Femur (tissue), 1 donor: ENCODE measurements at places on chromosomes 2 and 18.

GRCh38 chr2:236550701-236551465 is 18.7 kb upstream of the ACKR3 start:
- no peak for DNase-seq

- DNase-seq = no peak
Measured at GRCh38 chr18:2635586-2635985, 19.9 kb upstream of the SMCHD1 start.

GRCh38 chr18:68564961-68565360 is 149.9 kb downstream of the TMX3 start:
- DNase-seq = no peak

- DNase-seq = no peak
Measured at GRCh38 chr2:232877940-232878511, 8.0 kb downstream of the SNORC start.

- DNase-seq = peak; percentile 71
Measured at GRCh38 chr2:75570948-75571729, 10.4 kb upstream of the EVA1A start.

DNA sequence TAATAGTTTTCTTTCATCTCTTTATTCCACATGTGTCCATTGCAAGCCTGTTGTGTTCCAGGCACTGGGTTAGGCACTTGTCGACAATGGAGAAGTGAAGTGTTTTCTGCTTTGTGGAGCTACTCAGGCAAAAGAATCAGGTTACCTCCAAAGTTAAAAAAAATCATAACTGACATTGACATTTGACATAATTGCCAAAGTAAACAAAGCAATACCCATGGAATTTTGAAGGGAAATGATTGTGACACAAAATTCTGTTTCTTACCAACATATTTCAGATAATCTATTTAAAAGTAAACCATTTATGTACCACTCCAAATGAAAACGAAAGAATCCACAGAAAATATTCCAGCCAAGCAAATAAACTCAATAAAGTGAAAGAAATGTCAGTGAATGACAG is 6.4 kb upstream of the TGFA start:
- no peak for DNase-seq

GRCh38 chr18:59123588-59124369 is 15.9 kb upstream of the SEC11C start:
- DNase-seq = no peak

GRCh38 chr2:128552806-128553551 is 234.3 kb upstream of the HS6ST1 start:
- DNase-seq = no peak

DNA sequence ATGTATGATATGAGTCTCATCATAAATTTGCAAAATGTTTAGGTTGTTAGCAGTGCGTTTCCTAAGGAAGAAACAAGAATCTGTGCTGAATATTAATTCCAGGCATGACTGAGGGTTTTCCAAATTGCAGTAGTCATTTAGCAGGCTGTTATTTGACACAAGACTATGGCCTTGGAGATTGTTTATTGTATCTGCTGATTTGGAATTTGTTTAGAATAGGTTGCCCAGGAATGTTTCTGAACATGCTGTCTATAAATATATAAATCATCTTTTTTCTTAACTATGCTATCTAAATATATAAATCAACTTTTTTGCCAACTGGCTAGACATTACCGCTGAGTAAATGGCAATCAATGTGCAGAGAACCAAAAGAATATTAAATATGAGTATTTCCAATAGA is 90.9 kb downstream of the DOK6 start:
- no peak for DNase-seq

DNA sequence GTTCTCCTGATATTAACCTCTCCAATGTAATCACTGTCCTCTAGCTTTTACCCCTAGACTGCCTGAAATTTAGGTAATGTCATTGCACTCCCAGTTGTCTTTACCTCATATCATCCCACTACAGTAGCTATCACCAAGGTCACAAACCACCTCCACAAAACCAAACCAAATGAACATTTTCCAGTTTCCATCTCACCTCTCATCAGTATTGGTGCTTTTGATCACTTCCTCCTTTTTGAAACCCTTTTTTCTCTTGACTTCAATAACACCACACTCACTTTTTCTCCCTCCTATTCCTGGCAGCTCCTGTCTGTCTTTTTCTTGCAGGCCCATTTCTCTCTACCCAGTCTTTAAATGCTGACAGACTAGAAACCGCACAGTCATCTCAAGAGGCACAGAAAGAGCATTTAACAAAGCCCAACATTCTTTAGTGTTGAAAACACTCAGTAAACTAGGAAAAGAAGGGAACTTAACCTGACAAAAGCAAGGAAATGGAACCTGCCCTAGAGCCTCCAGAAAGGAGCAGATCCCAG is 95.9 kb upstream of the SIX2 start:
- no peak for DNase-seq

- peak; percentile 80 for DNase-seq
Measured at GRCh38 chr2:207227062-207227748, 61.5 kb upstream of the KLF7 start.

DNA sequence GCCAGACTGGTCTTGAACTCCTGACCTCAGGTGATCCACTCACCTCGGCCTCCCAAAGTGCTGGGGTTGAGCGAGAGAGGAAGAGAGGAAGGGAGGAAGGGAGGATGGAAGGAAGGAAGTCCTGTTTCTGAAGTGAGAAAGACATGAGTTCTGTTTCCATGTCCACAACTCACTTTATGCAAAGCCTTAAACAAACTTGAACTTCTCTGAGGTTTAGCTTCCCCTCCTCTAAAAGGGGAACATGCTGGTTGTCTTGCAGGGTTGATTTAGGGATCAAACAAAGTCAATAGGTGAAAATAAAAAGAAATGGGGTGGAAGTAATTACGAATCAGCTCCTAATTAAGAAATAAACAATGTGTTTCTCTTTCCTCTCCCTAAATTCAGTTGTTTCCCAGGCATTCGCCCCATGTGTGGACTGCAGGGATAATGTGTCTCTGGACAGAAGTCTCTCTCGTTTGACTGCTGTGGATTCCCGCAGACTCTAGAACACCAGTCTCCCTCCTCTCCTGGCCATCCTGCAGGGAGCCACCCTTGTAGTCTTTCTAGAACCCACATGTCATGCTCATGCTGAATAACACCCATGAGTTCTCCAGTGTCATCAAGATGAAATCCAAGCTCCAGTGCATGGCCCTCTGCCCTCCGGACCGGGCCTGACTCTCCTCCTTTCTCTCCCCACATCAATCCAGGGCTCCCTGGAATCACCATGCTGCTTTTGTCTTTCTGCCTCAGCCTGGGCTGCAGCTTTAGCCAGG is 229.3 kb upstream of the TRIB2 start:
- no peak for DNase-seq

- DNase-seq = no peak
Measured at GRCh38 chr2:184835398-184835715, 237.0 kb downstream of the ZNF804A start.

- DNase-seq = no peak
Measured at GRCh38 chr2:134122610-134123009, 131.3 kb upstream of the MGAT5 start.

- no peak for DNase-seq
Measured at GRCh38 chr2:144012304-144012703, 507.6 kb downstream of the ZEB2 start.

DNA sequence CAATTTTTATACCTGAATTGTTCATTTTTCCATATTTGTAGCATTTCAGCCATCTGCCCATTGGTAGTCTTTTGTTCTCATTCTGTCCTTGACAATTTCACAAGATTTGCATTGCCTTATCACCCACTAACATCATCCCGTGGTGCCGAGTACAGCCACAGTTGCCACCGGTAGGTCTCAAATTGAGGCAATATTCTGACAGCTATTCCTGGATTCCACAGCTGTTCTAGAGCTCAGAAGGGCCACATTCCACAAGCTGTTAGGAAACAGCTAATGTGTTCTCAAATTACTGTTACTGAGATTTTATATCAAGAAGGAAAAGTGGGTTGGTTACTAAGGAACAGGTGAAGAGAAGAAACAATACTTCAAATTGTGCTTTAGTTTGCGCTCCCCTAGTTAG is 178.8 kb downstream of the RPRM start:
- DNase-seq = no peak

DNA sequence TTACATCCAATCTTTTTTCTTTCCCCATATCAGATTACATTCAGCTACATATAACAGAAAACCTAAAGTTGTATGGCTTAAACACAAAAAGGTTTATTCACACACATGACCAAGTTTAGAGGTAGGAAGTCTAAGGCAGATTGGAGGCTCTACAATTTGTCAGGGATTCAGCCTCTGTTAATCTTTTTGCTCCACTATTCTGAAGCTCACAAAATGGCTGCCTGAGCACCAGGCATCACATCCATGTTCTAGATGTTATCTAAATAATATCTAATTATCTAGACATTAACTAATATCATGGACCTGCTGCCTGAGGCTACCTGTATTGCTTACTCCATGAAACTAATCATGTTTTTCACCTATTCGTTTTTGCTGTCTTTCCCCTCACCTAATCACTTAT is 23.7 kb upstream of the DSC2 start:
- DNase-seq = no peak

DNA sequence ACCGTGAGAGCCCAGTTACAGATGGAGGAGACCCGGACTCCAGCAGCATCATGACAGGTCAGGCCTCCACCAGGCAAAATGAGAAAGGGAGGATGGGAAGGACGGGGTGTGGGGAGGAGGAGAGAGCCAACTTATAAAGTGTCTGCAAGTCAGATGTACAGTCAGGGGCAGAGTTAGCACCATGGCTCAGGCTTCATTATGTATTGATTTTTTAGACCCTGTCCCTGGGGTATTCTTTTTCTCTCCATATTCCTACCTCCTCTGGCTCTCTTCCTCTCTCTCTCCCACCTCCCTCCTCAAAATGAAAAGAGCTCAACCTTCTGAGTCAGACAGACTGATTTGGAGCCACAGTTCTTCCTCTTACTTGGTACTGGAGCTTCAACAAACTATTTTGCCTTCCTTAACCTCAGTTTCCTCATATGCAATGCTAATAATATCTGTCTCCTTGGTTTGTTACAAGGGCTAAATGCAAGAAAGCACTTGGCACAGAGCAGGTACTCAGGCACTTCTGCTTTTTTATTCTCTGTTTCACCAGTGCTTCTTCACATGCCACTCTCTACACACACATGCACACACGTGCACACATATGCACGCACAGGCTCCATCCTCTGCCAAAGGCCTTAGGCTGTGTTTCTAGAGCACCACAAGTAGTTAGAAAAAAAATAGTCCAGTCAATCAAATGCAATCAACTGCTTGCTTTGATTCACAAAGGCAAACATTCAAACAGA is 92.3 kb upstream of the PKDCC start:
- DNase-seq = no peak

- no peak for DNase-seq
Measured at GRCh38 chr2:70714141-70714905, 53.7 kb downstream of the ADD2 start.

- no peak for DNase-seq
Measured at GRCh38 chr2:216416571-216417307, 4.5 kb downstream of the SMARCAL1 start.

DNA sequence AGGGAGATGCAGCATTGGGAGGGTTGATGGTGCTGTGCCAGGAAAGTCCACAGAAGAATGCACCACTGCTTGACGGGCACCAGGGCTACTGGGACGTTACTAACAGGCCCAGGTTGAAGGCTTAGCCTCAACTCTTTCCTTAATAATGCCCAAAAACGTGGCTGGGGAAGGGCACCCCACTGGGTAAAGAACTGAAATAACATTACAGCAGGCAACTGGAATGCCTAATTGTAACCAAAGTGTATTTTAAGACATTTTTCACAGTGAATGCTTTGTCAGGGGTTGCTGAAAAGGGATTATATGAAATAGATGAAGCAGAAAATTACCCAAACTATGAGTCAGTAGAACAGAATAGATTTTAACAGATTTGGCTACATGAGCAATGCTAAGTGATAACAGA is 191.3 kb downstream of the CMPK2 start:
- DNase-seq = no peak

- no peak for DNase-seq
Measured at GRCh38 chr2:68295516-68295915, 24.2 kb downstream of the CNRIP1 start.

DNA sequence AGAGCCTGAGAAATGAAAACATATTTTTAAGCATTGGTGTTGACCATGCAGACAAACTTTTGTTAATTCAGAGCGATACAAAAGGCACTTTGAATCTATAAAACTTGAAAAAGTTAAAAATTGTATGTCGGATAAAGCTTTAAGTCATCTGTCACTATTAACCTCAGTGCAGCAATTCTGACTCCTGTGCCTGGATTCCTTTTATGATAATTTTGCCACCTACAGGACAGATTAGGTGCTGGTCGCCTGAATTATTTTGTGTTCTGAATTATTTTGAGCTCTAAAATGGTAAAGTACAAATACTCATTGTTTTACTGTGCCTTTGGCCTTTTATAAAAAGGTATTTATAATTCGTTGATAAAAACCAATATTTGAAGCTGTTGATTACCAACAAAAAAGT is 19.4 kb upstream of the RNF138 start:
- DNase-seq = no peak

GRCh38 chr2:99035920-99036319 is 99.9 kb upstream of the CRACDL start:
- no peak for DNase-seq

- no peak for DNase-seq
Measured at GRCh38 chr2:26980971-26981370, 10.5 kb downstream of the MAPRE3 start.

DNA sequence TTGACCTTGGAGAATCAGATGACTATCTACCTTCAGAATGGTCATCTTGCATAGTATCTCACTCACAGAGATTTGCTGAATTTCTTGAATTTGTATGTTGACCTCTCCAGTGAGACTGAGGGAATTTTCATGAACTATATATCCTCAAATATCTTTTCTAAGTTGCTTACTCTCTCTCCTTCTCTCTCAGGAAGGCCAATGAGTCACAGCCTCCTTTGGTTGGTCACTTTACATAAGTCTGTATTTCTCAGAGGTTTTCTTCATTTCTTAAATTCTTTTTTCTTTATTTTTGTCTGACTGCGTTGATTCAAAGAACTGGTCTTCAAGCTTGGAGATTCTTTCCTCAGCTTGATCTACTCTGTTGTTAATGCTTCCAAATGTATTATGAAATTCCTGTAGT is 51.7 kb downstream of the VIT start:
- DNase-seq = no peak

GRCh38 chr2:221552291-221552690 is 19.8 kb downstream of the EPHA4 start:
- no peak for DNase-seq

DNA sequence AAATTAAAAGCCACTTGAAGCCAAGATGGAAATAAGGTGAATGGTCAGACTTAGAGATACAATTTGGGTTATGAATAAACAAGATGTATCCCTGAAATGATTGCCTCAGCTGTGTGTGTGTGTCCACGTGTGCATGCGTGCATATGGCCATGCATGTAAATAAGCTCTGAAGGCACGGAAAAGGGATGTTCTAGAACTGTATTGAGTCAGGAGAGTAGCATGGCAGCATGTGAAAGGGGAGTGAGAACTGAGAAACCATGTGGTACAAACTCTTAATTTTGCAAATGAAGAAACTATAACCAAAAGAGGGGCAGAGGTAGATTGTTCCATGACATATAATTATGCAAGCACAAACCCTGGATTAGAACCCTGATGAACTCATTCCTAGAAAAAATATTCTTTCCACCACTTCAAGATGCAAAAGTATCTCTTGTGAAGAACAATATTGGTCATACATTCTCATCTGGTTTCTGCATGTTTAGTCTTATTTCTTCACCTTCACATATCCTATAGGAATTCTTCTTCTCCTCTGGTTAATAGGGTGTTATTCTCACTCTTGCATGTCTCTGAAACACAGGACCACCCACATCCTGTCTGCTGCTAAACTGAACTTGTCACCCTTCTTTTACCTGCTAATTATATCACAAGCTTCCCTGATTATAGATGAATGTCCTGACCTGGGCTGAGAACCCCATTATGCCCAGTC is 455.8 kb downstream of the SETBP1 start:
- DNase-seq = no peak

GRCh38 chr2:102050854-102051391 is 59.2 kb downstream of the IL1R2 start:
- DNase-seq = peak; percentile 95
